MG63 (cell line): ENCODE measurements at places on chromosomes 16 and 17. TPM values are rescaled to one million over a fixed set of nuclear protein-coding genes. Genes with fewer than 3 reads are reported as not detected.
A peak's percentile ranks its signal among the peaks of the same experiment; 100 is the strongest.

GRCh38 chr17:9020096-9020823, 1.1 kb upstream of the NTN1 start:
- no peak for DNase-seq

GRCh38 chr17:57874434-57875289, 24.8 kb upstream of the MRPS23 start:
- DNase-seq, result peak; percentile 99

GRCh38 chr17:74465378-74466110, 890 bp upstream of the CD300A start:
- DNase-seq, result no peak

DNA sequence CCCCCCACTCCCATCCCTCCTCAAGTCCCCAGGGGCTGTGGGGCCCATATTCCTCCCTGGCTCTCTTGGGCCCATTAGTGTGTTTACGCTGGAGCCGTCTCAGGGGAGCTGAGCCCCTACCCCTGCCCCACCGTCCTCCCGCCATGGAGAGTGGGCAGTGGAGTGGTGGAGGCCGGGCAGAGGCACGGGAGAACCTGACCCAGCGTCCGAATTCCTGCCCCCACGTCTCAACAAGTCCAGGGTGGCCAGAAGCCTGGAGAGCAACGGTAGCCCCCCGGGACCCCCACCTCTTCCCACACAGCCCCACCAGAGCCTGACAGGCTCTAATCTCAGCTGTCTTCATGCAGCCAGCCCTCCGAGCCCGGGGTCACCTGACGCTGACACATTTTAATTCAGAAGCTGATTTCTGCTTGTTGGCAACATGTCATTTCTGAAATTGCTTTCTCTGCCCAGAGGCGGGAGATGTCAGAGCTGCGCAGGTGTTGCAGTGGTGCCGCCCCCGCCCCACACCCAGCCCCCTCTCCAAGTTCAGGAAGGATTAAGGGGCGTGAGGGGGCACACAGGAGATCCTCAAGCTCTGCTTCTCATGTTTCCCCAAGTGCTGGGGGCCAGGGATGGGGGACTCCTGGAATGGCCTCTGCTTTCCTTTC, 32.6 kb downstream of the WNT9B start:
- no peak for DNase-seq

DNA sequence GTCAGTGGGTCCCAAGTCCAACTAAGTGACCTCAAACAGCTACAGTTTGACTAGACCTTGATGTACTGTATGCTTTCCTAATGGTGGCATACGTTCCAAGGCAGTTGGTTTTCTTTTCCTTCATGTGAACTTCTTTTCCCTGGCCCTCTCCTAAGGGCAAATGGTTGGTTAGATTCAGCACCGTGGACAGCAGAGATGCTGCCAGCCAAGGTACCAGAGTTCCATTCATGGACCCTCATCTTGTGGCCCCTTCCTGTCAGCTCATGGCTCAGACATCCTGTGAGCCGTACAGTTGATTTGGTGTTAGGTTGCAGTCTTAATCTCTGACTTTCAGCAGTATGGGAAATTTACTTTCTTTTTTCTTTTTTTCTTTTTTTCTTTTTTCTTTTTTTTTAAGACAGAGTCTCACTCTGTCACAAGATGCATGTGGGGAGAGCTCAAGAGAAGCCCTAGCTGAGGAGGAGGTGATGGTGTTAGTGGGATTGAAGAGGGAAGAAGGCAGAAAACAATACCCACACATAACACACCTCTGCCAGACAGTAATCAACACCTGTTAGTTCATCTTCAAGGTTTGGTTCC, 122.4 kb downstream of the USP31 start:
- peak; percentile 7 for DNase-seq

GRCh38 chr17:18248300-18248731, 10.2 kb downstream of the FLII start:
- DNase-seq, result peak; percentile 44

- no peak for DNase-seq
Measured at GRCh38 chr16:65600046-65600445, 478.2 kb upstream of the CDH11 start.

DNA sequence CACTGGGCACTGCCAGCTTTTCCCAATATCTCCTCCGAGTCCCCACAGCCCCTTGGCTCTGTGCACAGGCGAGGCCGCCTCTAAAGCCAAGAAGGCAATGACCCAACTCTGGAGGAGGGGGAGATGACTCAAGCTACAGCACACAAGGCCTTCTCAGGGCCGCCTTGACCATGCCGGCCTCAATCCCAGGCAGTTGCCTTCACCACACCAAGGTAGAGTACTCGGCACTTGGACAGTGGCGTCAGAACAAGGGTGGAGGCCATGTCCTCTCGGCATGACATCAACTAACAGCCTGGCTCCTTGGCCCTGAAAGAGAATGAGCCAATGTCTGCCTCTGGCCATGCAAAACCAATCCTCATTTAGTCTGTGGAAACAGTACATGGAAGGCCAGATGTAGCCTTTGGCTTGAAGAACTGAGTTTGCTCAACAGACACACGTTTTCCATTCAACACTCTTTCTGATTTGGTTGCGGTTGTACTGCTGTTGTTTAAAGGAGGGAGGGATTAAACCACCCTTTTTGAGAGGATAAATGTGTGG, 139.6 kb downstream of the XYLT1 start:
- peak; percentile 71 for DNase-seq

DNA sequence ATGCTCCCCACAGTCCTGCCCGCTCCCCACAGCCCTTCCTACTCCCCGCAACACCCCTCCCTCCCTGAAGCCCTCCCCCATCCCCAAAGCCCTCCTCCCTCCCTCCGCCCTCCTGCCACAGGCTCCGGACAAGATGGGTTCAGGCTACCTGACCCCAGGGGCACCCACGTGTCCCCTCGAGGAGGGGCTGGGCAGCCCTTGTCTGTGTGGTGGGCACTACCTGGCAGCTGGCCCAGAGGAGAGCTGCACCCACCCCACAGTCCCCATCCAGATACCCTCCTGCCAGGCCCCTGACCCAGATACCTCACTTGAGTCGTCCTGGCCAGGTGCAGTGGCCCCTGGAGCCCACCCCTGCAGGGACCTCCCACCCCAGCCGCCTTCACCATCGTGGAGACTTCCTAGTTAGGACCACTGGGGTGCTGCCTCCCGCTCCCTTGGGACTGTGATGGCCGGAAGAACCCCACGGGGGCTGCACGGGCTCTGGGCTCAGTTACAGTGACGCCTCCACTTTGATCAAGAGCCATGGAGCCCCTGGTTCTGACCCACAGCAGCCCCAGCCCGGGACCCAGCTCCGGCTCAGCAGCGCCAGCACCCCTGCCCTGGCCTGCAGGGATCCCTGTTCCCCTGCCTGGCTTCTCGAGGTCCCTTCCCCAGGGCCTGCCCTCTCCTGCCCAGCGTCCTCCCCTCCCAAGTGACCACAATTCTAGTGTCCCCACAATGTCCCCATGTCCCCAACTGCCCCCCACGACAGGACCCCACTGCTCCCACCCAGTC, 806 bp downstream of the PERCC1 start:
- no peak for DNase-seq

GRCh38 chr16:74774223-74775139, at the start of gene FA2H:
Gene FA2H, minus strand, starts transcription at chr16:74774820. Its CDS starts 65 bp downstream, at chr16:74774755.
- peak; percentile 59 for DNase-seq

- DNase-seq, result no peak
Measured at GRCh38 chr17:41415411-41415810, 9.0 kb downstream of the KRT37 start.

- no peak for DNase-seq
Measured at GRCh38 chr16:337437-337836, 15.1 kb downstream of the AXIN1 start.

The TBC1D28 gene
- total RNA-seq, result not detected in 2 replicates

The GP1BA gene
- not detected in 2 replicates for total RNA-seq

The FNDC8 gene
- total RNA-seq, result not detected in 2 replicates

The SOX9 gene
- 0.82 and 3.0 TPM in 2 replicates for total RNA-seq

The SMIM36 gene
- total RNA-seq, result not detected in 2 replicates

The YPEL2 gene
- 1.4 and 1.9 TPM in 2 replicates for total RNA-seq

The FN3KRP gene
- total RNA-seq, result 33.8 and 60.9 TPM in 2 replicates

The EVPLL gene
- total RNA-seq, result not detected in 2 replicates

The PPP1R27 gene
- not detected in 2 replicates for total RNA-seq

The OVCA2 gene
- total RNA-seq, result 36.6 and 51.8 TPM in 2 replicates

The NLK gene
- 8.5 and 19.2 TPM in 2 replicates for total RNA-seq

The KRTAP16-1 gene
- total RNA-seq, result not detected in 2 replicates
